Left renal pelvis (tissue), 4 donors: ENCODE measurements at places on chromosomes 2 and 18. TPM values are rescaled to one million over a fixed set of nuclear protein-coding genes. Genes with fewer than 3 reads are reported as not detected.

The FBXO36 gene
- 6.4 TPM for polyA plus RNA-seq

GRCh38 chr2:176074919-176075425, 8.8 kb downstream of the EVX2 start:
- no peak for DNase-seq

GRCh38 chr2:70471129-70471528, 82.5 kb downstream of the TGFA start:
- no peak for DNase-seq

DNA sequence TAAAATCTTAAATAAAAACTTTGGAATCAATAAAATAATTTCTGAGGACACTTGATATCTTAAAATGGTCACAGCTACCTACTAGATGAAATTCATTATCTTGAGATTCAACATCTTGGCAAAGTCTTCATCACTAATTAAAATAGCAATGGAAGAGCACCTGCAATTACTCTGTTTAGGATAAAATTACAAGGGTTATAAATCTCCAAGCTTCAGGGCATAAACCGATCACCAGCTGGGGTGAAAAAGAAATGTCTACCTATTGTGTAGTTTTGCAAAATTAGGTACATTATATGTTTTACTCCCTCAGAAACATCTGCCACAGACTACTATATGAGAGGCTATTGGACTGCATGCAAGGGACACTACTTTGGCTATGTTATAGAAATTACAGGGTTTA, 327.1 kb downstream of the CCDC178 start:
- no peak for DNase-seq

DNA sequence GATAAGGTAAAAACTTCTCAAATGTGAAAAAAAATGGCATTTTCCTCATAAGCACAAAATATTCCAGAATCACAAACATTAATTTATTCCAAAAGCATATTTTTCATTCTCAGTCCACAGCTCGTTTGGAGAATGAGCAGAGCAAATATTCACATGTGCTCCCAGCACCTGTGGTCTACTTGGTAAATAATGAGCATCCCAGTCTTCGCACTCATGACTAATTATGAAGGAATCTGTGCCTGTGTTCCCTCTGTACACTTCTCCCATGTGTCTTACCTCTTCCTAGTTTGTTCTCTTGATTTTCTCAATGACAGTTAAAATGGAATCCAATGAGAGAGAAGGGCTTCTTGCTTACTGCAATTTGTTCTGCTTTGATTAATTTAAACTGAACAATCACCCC, 671.0 kb upstream of the SOX11 start:
- DNase-seq = no peak

The KLHL29 gene
- polyA plus RNA-seq = 11.1 TPM
